Right atrium auricular region (tissue), 2 donors: ENCODE measurements at places on chromosomes 12 and 14.
A peak's percentile ranks its signal among the peaks of the same experiment; 100 is the strongest.

GRCh38 chr14:75591331-75591946 is 13.0 kb downstream of the FLVCR2 start:
- DNase-seq: no peak

- no peak for DNase-seq
Measured at GRCh38 chr14:95068521-95068920, 88.8 kb downstream of the DICER1 start.

- DNase-seq: no peak
Measured at GRCh38 chr12:96048393-96048969, 13.1 kb upstream of the LTA4H start.

GRCh38 chr12:130967636-130968035 is 13.9 kb downstream of the ADGRD1 start:
- DNase-seq: peak; percentile 57

GRCh38 chr12:49527361-49528130 is 11.3 kb upstream of the KCNH3 start:
- DNase-seq: no peak

- DNase-seq: no peak
Measured at GRCh38 chr14:34038358-34039057, 87.6 kb upstream of the EGLN3 start.

DNA sequence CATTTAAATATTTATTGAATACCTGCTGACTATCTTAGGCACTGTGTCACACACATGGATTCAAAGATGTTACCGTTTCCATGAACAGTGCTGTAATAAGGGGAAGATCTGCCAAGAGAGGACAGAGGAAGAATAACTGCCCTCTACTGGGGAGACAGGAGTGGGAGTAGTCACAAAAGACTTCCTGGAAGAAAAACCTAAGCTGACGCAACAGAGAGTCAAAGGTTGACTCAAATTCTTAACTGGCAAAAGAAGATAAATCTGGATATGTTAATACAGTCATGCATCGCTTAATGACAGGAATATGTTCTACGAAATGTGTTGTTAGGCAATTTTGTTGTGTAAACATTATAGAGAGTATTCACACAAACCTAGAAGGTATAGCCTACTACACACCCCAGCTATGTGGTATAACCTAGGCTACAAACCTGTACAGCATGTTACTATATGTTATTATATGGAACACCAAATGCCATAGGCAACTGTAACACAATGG is 51.5 kb downstream of the DCAF5 start:
- no peak for DNase-seq

GRCh38 chr12:123388177-123388950 is 4.4 kb downstream of the KMT5A start:
- peak; percentile 80 for DNase-seq

DNA sequence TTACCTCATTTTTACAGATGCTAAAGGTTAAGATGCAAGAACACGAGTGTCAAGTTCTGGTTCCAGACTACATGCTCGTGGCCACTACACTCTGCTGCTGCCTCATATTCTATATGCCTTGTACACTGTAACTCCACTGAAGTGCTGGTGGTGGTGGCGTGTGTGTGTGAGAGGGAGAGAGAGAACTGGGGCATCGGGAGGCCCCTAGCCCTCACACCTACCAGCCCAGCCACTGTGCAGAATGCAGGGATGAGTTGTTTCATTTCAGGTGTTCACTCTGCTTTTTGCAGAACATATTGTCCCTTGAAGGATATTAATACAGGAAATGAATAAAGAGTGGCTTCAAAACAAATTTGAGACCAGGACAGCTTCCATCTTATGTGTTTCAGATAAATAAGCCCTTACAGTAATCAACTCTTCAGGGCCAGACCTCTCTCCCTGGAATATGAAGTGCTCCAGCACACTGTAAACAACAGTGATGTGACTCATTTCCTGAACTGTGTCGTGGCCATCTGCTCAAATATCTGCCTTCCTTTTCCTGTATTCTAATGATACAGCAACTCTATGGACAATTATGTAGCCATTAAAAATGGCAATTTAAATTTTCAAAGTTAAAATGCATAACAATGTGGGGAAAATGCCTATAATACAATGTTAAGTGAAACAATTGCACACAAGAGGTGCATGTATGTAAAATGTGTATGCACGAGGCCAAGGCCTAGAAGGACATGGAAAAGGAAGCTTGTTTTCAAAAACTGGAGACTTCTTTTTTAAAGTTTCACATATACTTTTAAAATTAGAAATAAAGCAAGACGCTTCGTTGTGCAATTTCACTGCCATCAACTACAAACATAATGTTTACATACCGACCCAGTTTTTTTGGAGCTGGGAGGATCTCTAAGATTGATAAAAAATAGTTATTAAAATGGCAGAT is 215.4 kb downstream of the PELI2 start:
- DNase-seq: no peak

DNA sequence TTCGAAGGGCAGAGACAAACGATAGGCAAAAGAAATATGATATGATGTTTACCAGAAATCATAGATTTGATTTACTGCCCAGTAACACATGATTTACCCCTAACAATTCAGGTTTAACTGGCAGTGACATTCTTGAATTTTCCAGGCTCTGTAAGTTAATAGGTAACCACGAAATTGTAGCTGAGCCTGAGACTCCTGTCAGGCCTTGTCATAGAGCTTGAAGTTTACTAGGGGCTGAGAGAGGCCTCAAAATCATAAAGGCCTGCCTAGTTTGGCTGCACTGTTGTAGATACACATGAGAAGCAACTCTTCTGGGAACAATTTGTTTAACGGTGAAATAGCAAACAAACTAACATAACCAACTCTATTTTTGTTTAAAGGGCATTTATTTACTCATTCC is 3.3 kb downstream of the ERP27 start:
- no peak for DNase-seq

DNA sequence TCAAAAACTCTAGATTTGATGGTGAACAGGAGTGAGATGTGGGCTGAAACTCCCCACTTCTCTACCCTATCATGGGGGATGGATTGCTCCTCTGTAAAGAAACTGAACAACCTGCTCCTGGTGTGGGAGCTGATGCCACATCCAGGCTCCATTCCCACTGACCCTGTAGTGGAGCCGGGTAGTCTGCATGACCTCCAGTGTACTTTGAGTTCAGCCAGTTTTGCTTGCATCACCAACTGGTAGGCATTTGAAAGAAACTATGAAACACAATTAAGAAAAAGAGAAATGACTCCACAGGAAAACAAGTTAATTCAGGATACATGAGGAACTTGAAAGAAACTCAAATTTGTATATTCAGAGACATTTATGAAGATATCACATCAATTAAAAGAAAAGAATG is 27.3 kb upstream of the EMP1 start:
- DNase-seq: no peak
